Mesendoderm (in vitro differentiated cells): ENCODE measurements at places on chromosomes 16 and 17.

DNA sequence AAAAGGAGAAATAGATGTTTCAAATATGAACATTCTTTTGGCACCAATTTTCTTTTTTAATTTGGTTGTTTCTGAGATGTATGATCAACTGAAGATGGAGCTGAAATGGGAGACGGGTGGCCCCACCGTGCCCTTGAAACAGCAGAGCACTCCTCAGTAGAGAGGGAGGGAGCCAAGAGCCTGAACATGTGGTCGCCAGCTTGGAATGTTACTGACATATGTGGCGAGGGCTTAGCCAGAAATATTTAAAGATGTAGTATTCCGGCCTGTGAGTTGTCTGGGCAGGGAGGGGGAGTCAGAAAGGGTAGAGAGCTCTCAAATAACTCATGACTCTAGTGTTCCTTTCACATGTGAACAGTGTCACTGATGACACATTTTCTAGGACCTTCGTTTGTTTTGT lies 13.3 kb upstream of the MRC2 start:
- DNase-seq = peak; percentile 74

GRCh38 chr17:75692976-75693375 lies 25.8 kb downstream of the SAP30BP start:
- no peak for DNase-seq

DNA sequence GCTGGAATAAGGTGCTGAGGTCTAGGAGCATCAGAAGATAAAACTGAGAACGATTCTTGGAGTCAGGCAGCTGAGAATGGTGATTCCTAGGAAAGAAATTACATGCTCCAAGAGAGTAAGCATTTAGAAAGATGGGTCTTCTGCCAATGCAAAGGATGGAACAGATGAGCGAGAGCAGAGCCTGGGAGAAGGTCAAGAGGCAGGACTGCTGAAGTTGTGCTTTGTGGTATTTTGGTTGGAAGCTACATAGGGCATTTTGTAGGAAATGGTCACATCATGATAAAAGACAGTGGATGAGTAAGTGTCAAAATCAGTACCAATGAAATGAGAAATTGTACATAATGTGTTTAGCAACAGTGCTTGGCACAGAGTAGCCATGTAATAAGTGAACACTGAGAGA lies 1.4 kb upstream of the CRYM start:
- no peak for DNase-seq

GRCh38 chr16:58116081-58116480 lies 13.1 kb downstream of the CFAP20 start:
- no peak for DNase-seq

DNA sequence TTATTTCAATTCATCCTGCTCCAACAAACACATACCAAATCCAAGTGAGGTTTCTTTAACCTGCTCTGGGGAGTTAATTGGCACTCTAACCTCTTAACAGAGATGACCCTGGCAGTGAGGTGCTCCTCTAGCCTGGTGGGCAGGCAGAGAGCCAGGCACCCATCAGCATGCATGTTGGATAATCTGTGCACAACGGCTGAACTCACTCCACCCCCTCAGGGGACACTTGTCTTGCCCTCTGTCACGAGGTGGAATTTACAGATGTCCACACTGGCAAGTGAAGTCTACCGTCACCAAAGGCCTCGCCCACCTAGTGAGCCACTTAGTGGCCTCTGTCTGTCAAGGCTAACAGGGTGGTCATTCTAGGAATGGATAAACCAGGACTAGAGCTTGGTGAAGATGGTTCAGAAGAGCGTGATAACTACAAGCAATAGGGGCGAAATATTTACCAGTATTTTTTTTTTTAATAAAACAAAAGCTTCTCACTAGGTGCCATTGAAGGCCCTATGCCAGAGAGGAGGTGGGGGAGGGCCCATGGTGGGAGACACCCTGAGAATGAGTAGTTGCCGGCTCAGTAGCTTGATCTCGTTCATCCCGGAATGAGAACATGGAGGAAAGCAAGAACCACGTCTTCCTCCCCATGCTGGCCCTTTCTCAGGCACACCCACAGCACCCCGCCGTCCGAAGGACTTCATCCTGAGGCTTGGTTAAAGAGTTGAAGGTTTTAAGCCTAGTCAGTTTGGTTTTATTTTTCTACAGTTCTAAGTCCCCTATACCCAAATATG lies 25.2 kb downstream of the PLD6 start:
- DNase-seq = no peak

- DNase-seq = no peak
Observed at GRCh38 chr17:20284022-20284421, 183.3 kb downstream of the LGALS9B start.

- DNase-seq = no peak
Observed at GRCh38 chr17:55271958-55272710, 7.4 kb downstream of the HLF start.
